ENCODE measurements at places on chromosomes 6 and 20.

DNA sequence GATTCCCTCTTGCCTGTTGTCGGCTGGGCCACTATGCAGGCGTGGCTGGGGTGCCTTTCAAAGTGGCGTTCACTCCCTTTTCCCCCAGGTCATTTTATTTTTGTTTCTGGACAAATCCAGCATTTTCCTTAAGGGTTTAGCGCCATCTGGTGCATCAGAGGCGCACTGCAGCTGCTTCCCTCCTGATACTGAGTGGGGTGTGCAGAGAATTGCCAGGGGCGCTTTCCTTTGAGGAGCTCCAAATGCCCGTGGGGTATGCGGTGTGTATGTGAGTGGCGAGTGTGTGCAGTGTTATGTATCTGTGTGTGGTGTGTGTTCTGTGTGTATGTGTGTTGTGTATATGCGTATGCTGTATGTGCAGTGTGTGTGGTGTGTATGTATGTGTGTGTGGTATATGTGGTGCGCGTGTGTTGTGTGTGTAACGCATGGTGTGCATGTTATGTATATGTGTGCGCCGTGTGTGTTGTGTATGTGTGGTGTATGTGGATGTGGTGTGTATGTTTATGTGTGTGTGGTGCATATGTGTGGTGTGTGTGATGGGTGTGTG is 100.1 kb upstream of the AGPAT4 start:
- DNase-seq: peak; percentile 53

DNA sequence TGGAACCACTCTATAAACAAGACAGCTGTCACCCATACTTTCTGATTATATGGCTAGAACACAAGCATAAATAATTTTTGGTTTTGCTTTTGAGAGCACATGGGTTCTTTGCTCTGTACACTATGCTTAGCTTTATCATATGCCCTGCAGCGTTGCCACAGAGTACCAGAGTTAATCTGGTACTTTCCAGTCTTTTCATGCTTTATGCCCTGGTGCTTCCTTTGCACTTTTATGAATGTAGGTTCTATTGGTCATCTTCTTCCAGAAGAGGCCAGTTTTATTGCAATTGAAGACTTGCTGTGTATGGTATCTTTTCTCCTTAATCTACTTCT is 20.8 kb downstream of the SHLD1 start:
- DNase-seq: no peak

- DNase-seq: no peak
Measured at GRCh38 chr20:2385026-2385425, 4.3 kb downstream of the TGM6 start.

DNA sequence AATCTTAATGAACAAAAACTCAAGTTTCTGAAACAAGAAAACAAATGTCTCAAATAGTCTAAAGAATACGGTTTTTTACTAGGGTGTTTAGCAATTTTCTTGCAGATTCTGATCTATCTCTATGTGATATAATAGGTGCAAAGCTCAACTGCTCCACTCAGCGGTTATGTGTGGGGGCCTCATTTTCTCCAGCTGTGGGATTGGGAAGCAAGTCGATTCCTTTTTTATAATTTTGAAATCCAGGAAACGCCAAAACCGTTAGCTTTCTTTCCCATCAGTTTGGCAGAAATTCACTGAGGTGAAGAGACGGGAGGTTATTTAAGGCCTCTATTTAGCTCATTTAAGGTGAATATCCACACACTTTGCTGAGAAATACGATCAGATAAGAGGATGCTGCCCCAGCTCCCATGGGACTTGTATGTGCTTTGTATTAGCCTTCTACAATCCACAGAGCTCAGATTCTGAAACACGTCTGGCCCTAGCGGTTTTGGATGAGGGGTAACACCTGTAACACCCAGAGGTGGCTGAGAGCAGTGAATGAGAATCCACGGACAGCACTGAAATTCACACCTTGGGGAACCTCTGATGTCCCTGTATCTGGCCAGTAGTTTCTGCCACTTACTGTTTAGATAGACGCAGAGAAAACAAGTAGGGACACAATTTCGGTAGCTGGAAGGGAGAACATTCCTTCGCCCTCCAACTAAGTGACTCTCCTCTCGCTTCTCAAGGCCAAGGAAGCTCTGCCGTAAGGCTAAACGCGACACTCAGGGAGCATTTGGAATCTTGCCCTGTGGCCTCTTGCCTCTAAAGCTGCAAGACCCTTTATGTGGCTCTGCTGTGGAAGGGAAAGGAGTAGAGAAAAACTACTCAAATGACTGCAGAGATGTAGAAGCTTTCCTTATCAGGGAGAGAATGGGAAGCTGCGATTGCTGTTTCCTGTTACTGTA is 6.5 kb upstream of the BCAS4 start:
- DNase-seq: peak; percentile 58

DNA sequence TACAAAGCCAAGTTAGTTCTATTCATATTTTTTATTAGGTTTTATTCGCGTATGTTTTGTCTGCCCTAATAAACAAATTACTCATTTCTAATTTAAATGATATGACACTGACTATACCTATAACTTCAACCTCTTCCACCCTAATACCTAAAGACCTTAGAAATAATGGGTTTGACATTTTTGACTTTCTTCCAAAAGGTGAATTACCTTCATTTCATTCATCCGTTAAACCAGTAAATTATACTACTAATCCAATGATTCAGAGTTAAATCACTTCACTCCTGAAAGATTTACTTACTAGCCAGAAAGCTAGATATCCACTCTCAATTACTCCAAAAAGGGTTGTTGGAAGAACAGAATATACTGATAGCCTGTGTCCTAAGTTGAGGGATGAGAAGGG is 5.2 kb downstream of the MRPS10 start:
- no peak for DNase-seq

- DNase-seq: peak; percentile 40
Measured at GRCh38 chr6:44456070-44456965, 68.8 kb downstream of the CDC5L start.

DNA sequence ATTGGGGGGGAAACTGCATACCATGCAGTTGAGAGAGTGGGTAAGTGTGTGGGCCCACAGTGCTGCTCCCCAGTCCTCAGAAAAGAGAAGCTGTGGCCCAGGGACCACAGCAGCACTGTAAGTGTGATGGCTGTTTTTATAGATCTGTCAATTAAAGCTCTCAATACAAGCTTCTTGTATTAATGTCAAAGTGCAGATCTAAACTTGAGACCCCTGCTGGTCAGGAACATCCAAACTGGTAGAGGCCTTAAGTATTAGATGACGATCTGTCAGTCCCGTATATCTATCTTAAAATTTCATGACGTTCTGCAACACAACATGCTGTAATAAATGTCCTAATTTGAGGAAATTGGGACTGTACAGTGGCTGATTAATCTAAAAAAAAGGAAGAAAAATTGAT is 74.8 kb downstream of the TULP4 start:
- DNase-seq: no peak
